ENCODE measurements at places on chromosomes 1 and 21. TPM values are rescaled to one million over a fixed set of nuclear protein-coding genes. Genes with fewer than 3 reads are reported as not detected.

CD5L gene
- total RNA-seq, result not detected

ASCL5 gene
- total RNA-seq, result not detected

TMCC2 gene
- 1.8 TPM for total RNA-seq

OVAAL gene
- not detected for total RNA-seq

TESK2 gene
- 2.0 TPM for total RNA-seq

RPE65 gene
- not detected for total RNA-seq

FAM76A gene
- total RNA-seq, result 12.2 TPM

- DNase-seq, result no peak
Observed at GRCh38 chr1:206573319-206573718, 38.9 kb downstream of the EIF2D start.

- DNase-seq, result no peak
Observed at GRCh38 chr1:248753029-248753594, 2.4 kb downstream of the LYPD8 start.

DNA sequence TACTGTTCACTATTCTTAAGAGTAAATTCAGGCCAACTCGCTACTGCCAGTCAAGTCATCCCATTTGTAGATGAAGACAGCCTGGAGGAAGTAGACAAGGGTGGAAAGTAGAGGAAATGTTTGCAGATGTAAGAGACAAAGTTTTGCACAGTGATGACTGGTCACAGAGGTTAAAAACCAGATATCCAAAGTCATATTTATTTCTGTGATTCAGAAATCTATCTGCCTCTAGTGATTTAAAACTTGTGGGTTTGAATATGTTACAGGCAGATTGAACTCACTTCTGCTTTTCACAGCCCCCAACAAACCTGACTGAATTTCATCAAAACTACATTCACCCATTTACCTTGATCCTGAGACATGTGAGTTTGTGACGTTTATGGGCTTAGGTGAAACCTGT is 484.7 kb upstream of the C1orf87 start:
- DNase-seq, result no peak

GRCh38 chr1:109137958-109138357 is 24.0 kb downstream of the ELAPOR1 start:
- no peak for DNase-seq

DNA sequence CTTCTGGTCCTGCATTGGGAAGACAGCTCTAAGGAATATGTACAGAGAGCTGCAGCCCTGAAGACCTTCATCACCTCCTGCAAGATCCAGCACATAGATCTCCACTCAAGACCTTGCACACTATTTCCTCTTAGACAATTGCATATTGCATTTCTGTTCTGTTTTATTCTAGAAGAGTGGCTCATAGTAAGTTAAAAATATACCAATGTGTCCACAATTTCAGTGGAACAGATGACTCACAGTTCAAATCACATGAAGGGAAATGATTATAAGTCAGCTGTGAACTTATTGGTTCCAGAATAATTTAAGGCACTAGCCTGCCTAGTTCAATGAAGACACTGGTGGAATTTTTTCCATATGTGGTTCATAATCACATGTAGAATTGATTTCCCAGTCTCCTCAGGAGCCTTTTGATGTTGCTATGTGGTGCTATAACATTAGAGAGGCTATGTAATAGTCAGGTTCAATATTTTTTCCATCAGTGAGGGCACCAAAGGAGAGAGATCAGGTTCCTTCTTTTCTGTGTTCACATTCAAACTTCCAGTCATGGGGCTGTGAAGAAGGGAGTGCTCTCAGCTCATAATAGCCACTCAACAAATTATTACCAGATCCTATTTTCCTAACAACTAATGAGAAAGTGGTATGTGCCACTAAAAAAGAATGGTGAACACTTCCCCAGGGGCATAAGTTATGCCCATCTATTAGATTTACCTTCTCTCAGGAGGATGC is 9.8 kb upstream of the AK5 start:
- no peak for DNase-seq

DNA sequence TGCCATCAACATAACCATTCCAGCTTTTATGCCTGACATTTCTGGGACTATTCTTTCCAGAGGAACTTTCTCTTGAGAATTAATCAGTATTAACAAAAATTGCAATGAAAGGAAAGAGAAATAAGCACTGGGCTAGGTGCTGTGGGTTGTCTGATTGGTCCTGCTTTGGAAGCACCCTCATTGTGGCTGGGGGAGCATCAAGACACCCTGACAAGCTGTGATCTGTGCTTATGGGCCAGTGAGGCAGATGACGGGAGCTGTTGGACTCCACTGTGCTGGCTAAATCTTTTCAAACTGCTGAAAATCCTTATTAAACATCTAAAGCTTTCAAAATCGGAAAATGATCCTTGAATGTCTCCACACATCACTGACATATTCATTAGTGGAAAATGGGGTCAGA is 20.0 kb downstream of the UBASH3A start:
- DNase-seq, result no peak

- DNase-seq, result no peak
Observed at GRCh38 chr21:25330266-25330665, 277.0 kb downstream of the MRPL39 start.

DNA sequence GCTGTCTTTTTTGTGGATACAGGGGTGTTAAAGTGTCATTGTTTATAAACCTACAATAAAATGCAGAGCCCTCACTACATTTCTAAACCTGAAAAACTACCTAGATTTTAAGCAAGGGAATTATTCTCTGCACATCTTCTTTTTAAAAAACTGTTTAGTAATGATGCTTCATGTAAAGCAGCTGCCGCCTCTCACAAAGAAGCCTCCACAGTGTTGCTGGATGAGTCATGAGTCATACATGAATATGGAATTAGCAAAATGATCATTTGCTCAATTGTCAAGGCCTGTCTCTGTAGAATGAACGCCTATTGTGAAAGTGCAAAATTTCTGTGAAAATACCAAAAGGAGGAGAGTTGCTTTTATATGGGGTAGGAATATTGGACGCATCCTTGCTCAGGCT is 259.5 kb upstream of the CHRM3 start:
- DNase-seq, result peak; percentile 39

DNA sequence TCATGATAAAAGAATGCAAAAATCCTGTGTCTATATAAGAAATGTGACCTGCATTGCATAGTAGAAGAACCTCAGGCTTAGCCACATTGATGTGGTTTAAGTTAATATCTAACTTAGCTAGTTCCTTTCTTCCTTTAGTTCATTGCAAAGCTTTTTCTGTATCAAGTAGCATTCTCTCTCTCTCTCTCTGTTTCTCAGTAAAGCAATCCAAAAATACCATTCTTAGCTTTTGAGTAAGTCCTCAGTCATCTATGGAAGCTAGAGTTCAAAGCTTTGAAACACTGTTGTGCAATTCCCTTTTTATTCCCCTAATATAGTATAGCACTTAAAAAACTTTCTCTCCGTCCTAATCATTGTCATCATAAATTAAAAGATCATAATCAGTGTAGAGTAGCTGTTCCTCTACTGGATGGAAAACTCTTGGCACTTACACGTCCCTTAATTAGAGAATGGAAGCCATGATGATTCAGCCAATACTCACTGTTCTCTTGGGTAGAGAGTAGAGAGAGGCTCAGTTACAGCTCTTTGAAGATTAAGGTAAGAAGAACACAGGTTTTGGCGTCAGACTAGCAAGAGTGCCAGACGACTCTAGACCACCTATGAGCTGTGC is 350.3 kb upstream of the LYPLAL1 start:
- peak; percentile 70 for DNase-seq

DNA sequence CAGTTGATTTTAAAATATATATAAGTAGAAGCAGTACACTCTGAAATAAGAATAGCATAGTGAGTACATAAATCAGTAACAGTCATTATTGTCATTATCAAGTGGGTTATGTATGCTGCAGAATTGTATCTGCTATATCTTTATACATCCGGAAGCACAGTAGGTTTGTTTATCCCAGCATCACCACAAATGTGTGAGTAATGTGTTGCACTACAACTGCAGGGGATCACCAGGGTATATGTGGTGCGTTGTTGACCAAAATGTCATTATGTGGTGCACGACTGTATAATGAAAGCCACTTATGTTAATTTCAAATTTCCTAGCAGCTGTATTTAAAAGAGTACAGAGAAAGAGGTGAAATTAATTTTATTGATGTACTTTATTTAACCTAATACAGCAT is 87.7 kb upstream of the GADD45A start:
- DNase-seq, result no peak

DNA sequence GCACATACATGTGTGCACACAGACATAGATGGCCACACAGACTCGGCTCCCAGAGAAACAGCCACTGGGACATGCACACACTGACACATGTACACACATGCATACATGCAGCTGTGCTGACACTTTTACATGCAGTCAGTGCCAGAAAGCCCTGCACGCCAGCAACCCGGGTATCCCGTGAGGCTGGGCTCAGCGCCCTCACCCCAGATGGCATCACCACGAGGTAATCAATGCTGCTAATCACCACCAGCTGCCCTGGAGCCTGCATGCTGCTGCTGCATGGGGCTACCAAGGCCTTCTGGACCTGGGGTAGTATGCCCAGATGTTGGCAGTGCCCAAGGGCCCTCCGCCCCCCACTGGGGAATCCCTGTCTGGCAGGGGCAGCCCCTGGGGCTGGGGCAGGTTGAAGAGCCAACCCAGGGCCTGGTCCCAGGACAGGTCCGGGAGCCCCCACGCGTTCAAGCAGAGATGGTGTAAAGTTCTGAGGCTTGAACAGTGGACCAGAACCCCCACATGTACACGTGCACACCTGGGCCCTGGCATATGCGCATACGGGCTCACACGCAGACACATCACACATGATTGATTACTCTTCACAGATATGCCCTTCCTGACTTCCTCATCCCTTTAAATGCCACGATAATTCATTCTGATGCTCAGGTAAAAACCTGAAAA is 2.7 kb upstream of the COL16A1 start:
- no peak for DNase-seq

GRCh38 chr1:89589515-89589914 is 43.4 kb upstream of the LRRC8C start:
- no peak for DNase-seq

- peak; percentile 59 for DNase-seq
Observed at GRCh38 chr21:28427394-28428022, 565.2 kb downstream of the LTN1 start.

DNA sequence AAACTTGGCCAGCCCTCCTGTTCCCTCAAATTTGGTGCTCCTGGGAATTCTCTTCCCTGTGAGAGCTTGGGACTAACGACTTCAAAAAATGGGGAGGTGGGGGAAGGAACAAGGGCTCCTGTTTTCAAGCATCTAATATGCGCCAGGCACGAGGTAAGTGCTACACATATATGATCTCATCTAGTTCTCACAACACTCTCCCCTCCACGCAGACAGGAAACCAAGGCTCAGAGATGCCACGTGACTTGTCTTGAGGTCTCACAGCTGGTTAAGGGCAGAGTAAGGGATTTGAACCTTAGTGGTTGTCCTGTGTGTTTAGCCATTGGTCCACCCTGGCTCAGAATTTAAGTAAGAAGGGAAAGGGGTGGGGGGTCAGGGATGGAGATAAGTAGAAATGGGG is 125.9 kb downstream of the DMRTB1 start:
- DNase-seq, result no peak
